ENCODE measurements at places on chromosomes 1 and 21. TPM values are rescaled to one million over a fixed set of nuclear protein-coding genes. Genes with fewer than 3 reads are reported as not detected.

CELA2A gene
- total RNA-seq: not detected

HES2 gene
- total RNA-seq: 54.6 TPM

TRPM2 gene
- total RNA-seq: not detected

MFAP2 gene
- 2.1 TPM for total RNA-seq

C1orf21 gene
- total RNA-seq: 43.3 TPM

GALE gene
- 32.6 TPM for total RNA-seq

TMOD4 gene
- 0.76 TPM for total RNA-seq

PRAMEF5 gene
- total RNA-seq: not detected

GJA5 gene
- not detected for total RNA-seq

LRRIQ3 gene
- 0.20 TPM for total RNA-seq

IL23R gene
- total RNA-seq: not detected

CYP4B1 gene
- total RNA-seq: not detected

PKLR gene
- total RNA-seq: not detected

HSPA6 gene
- not detected for total RNA-seq

TNFRSF9 gene
- total RNA-seq: 0.15 TPM

CDCA8 gene
- total RNA-seq: 10.4 TPM

C4BPB gene
- not detected for total RNA-seq

CLCA1 gene
- not detected for total RNA-seq

SAMSN1 gene
- 28.3 TPM for total RNA-seq

RCSD1 gene
- total RNA-seq: not detected

Data from glutamatergic neuron (in vitro differentiated cells).